ENCODE measurements at places on chromosomes 16 and 17. TPM values are rescaled to one million over a fixed set of nuclear protein-coding genes. Genes with fewer than 3 reads are reported as not detected.

ABCC6 gene
- polyA plus RNA-seq = 12.6 TPM

HCRT gene
- polyA plus RNA-seq = 1.9 TPM

DNA sequence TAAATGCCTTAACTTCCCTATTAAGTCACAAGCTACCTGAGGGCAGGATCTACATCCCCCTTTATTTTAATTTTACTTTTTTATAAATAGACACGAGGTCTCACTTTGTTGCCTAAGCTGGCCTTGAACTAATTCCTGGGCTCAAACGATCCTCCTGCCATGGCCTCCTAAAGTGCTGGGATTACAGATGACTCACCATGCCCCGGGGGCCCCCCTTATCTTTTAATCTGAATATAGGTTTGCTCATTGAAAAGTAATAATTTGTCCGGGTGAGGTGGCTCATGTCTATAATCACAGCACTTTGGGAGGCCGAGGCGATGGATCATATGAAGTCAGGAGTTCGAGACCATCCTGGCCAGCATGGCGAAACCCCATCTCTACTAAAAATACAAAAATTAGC lies 14.2 kb downstream of the ETV4 start:
- DNase-seq = no peak

SLC25A10 gene
- 52.2 TPM for polyA plus RNA-seq

PKD1 gene
- 49.9 TPM for polyA plus RNA-seq

CD300H gene
- polyA plus RNA-seq = not detected

- peak; percentile 38 for DNase-seq
Observed at GRCh38 chr16:55643161-55643970, 12.4 kb upstream of the SLC6A2 start.

- DNase-seq = no peak
Observed at GRCh38 chr17:59627274-59627673, 7.6 kb downstream of the CLTC start.

DNA sequence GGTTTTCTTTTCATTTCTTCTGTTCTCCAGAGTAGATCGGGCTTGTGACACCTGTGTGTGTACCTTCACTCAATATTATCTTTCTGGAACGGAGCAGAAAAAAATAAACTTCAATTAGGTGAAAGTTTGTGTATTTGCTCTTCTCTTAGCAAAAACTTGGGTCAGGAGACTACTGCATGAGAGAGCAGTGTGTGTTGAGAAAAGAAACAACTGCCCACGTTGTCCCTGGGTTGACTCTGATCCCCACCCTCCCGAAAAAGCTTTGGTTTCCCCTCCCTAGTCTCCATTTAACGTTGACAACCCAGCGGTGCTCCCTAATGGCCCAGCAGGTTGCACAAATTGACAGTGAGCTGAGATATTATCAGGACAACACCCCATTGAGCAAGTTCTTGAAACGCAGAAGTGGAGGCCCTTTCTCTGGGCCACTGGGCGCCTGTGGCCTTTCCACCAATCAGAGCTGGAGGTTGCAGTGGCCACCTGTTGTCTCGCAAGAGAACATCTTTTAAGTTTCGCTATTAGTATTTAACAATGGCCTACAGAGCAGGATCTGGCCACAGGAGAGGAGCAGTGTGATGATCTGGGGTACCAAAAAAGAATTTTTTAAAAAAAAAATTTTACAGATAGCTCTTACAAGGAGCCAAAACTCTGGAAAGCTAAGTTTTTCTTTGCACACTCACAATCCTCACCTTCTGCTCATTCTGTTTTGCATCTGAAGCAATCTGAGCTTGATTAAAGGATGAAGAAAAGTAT lies 1.5 kb upstream of the TOX3 start:
- no peak for DNase-seq

GRCh38 chr17:77842528-77843147 lies 115.9 kb upstream of the TNRC6C start:
- DNase-seq = no peak

- DNase-seq = no peak
Observed at GRCh38 chr16:12214509-12214908, 238.0 kb downstream of the SNX29 start.

FBXL19 gene
- polyA plus RNA-seq = 3.9 TPM

DNA sequence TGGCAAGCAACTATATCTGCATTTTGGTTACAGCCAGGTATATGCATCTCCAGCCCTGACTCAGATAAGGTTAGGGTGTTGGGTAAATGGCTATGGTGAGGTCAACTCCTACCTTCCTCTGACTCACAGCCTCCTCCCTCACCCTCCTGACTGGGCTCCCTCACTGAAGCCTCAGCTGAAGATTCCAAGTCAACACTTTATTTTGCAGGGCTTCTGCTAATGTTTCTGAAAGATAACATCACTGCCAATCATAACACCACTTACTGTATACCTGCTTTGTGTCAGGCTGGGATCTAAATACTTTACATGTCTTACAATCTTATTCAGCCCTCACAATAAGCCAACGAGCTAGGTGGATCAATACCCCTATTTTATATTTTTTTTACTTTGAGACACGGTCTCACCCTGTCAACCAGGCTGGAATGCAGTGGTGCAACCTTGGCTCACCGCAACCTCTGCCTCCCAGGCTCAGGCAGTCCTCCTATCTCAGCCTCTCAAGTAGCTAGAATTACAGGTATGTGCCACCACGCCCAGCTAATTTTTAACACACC lies 47.8 kb upstream of the GCSH start:
- no peak for DNase-seq

DNA sequence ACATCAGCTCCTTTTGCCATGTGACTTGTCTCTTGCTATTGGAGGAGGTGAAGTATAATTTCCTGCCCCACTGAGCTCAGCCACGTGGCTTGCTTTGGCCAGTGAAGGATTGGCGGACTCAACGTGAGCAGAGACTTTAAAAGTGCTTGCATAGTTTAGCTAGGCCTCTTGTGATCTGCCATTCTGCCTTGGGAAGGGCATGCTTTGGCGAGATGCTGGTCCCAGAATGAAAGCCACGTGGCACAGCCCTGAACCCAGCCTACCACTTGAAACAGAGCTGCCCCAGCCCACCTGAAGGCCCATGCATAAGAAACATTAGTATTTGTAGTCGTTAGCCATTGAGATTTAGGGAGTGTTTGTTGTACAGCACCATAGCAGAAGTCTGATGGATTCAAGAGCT lies 148.2 kb downstream of the TMEM132E start:
- DNase-seq = no peak

DNA sequence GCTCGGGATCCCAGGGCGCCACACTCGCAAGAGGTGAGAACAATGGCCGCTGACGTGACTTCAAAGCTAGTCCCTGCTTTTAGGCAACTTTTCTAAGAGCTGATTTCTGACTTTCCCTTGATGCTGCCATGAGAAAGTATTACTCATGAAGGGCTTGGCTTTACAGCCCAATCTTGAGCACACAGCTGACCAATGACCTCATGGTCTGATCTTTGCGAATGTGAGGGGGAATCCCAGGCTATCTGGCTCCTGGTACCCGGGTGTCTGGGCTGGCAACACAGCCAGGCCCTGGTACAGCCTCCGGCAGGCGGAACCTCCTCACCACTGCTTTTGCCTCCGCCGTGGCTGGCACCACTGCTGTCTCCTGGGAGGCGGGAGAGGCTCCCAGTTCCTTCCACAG lies 17.5 kb downstream of the NDUFAF8 start:
- no peak for DNase-seq

DNA sequence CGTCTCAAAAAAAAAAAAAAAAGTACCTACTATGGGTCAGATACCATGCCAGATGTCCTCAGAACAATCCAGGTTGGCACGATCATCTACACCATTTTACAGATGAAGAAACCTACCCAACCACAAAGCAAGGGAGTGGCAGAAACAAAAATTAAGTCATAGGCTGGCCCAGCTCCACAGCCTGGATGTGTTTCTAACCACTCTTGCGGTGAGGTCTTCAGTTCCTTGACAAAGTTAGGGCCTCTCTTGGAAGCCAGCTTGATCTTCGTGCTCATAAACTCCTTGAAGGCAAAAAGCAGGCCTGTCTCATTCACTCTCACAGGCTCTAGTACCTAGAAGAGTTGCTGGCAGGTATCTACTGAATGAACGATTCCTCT lies 6.2 kb downstream of the GGA2 start:
- no peak for DNase-seq

GRCh38 chr17:67557921-67558320 lies 159.8 kb upstream of the NOL11 start:
- DNase-seq = peak; percentile 25

DNA sequence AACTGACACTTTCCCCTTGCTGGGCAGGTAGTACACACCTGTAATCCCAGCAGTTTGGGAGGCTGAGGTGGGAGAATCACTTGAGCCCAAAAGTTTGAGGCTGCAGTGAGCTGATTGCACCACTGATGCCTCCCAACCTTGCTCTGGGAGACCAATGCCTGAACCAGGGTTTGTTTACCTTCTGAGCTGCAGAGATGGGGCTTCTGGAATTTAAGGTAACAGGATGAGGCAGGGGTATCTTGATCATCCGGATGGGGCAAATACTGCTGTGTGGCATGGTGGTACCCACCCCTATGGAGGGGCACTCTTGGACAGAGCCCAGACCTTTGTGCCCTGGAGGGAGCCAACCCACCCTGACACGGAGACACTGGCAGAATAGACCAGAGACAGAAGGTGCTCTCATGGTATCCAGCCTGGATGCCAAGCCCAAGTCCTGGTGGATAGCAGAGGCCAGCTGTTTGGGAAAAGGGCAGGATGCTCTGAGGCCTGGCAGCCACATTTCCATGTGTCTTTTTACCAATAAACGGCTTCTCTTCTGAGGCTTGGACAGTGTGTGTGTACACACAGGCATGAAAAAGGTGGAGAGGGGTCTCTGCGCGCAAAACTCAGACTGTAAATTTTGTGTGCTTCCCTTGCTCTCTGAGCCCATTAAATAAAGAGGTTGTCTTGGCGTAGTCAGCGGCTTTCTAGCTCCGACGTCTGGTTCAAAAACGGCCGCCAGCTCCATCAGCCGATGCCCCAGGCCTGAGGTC lies 4.4 kb downstream of the ZNF48 start:
- DNase-seq = no peak

DNAAF8 gene
- polyA plus RNA-seq = 1.2 TPM

GRCh38 chr17:60147553-60148223 lies 2.1 kb upstream of the CA4 start:
- no peak for DNase-seq

DNA sequence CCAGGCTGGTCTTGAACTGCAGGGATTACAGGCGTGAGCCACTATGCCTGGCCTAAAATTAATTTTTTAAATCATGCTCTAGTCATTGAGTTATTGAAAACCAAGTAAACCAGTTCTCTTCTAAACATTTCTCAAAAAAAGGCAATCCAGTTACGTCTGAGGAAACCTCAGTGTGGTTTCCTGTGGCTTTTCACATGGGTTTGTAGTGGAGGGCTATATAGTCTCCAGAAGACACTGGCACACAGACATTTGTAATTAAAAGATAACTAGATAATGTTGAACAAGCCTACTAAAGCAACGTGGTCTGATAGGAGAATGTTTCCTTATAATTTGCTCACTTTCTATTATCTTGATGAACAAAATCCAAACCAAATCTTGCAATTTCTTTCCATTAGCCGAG lies 5.2 kb upstream of the TOB1 start:
- no peak for DNase-seq

- DNase-seq = no peak
Observed at GRCh38 chr16:56758930-56759329, 29.0 kb downstream of the NUP93 start.

- no peak for DNase-seq
Observed at GRCh38 chr16:69479775-69480174, 55.4 kb downstream of the CYB5B start.

GRCh38 chr17:55265311-55266021 lies 706 bp downstream of the HLF start:
- no peak for DNase-seq

DNA sequence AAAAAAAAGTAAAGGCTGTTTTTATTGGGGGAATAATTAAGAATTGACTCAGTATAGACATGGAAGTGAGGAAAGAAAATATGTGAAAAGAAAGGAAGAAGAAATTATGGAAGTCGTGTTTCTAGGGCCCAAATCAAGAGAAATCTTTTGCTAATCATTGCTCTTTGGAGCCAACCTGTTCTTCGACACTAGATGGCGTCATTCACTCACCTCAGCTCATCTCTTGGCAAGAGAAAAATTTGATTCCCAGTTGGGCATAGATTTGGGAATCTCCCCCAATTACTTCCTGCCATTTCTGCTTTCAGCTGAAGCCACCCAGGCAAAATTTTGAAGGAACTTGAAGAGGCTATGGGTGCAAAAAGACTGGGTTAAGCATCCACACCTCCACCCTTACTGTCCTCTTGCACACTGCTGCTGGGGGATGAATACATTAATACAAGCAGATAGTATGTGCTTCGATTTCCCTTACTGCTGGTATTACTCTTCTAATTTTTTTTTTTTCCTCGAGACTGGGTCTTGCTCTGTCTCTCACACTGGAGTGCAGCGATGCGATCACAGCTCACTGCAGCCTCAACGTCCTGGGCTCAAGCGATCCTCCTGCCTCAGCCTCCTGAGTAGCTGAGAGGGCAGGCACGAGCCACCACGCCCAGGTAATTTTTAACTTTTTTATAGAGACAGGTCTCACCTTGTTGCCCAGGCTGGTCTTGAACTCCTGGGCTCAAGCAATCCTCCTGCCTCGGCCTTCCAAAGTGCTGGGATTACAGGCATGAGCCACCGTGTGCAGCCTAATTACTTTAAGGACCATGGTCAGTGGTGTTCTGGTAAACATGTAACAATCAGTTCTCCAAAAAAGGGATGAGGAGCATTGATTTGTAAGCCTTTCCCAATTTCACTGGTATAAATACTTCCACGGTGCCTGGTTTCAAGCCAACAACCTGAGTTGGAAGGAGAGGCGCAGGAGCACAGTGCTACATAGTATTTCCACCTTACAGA lies 13.5 kb downstream of the PSMD7 start:
- DNase-seq = peak; percentile 63

MIEF2 gene
- polyA plus RNA-seq = 37.3 TPM

DNA sequence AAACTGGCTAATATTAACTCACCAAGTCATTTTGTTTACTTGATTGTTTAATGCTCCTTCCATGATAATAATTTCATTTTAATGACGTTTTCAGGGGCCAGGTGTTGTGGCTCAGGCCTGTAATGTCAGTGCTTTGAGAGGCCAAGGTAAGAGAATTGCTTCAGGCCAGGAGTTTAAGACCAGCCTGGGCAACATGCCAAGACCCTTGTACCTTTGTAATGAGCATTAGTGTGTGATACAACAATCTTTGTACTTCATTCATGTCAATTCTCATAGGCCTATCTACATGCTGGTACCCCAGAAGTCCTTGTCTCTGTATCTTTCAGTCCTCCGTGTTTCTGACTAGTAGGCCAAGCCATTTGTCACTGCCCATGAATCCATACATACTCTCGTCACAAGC lies 296.9 kb downstream of the ZFHX3 start:
- no peak for DNase-seq

- no peak for DNase-seq
Observed at GRCh38 chr16:49596648-49597291, 223.2 kb downstream of the C16orf78 start.

Measured in cardiac muscle cell (in vitro differentiated cells and primary cell).